ENCODE measurements at places on chromosomes 12 and 14. TPM values are rescaled to one million over a fixed set of nuclear protein-coding genes. Genes with fewer than 3 reads are reported as not detected.

ITGB7 gene
- not detected for total RNA-seq

GRCh38 chr12:27244689-27245488, 803 bp downstream of the STK38L start:
- no peak for DNase-seq

DNA sequence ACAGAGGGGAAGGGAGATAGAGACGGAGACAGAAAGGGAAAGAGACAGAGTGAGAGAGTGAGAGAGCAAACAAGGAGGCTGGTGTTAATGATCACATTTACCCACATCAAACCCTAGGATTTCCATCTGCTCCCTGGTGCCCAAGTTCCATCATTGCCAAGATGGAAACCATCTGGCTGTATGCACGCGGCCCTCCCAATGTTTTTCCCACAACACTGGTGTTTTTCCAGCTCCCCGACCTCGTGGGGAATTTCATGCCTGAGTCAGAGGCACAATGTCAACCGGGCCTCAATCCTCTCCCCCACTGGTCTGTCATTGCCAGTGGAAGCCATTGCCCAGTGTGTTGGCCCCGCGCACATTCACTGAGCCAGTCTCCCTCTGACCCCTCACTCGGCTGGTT, 19.9 kb upstream of the BDKRB2 start:
- no peak for DNase-seq

GRCh38 chr12:111599453-111600204, 514 bp upstream of the ATXN2 start:
- DNase-seq, result peak; percentile 97

GRCh38 chr12:102394200-102394599, 86.2 kb downstream of the IGF1 start:
- DNase-seq, result no peak
